Activated CD4-positive, alpha-beta T cell treated with anti-CD3 and anti-CD28 coated beads for 1 hour (primary cell): ENCODE measurements at places on chromosomes 7 and 10.

- no peak for DNase-seq
Measured at GRCh38 chr7:102942868-102943267, 30.1 kb downstream of the LRRC17 start.

- peak; percentile 12 for DNase-seq
Measured at GRCh38 chr7:50119815-50120637, 27.0 kb upstream of the ZPBP start.

GRCh38 chr10:114442091-114442630, 37.9 kb upstream of the AFAP1L2 start:
- DNase-seq, result no peak

DNA sequence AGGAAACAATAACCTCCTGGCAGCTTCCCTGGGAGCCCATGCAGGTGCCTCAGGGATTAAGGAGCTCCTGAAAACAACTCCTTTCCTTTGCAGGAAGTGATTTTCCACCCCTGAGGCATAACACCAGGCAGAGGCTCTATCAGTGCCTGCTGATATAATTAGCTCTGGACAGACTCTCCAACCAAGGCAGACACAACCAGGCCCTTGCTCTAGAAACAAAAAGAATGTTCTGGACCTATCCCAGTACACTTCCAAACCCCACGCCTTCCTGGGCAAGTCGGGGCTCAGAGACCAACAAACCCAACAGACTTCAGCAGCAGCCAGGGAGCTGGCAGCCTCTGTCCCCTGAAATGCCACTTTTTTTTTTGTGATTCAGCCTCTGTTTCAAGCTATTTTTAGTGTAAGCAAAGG, 247.1 kb downstream of the KCNMA1 start:
- DNase-seq, result no peak

DNA sequence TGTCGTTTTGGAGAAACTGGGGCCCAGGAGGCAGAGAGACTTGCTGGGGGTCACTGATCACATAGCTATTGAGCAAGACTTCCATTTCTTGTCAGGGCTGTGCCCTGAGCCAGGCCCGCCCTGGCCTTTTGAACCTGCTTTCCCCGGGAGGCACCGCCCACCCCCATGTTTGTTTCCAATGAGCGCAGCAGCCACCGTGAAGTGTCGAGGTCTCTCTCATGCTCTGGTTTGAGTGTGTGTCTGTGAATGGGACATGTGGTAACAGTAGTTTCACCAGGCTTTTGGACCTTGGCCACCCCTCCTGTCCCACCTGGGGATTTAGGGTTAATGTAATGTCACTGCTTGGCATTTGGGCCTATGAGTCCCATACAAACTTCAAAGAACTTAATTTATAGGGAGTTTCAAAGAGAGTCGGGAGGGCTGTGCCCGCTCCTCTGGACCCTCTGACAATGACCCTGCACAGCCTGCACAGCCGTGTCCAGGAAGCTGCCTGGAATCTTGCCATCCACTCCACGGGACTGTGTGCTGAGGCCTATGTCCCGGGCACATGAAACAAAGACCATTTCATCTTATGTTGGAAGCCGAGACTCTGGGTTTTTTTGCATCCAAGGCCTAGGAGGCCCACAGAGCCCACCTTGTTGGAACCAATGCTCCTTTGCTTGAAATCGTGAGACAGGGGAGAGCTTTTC, 6.3 kb downstream of the PRF1 start:
- DNase-seq, result no peak

DNA sequence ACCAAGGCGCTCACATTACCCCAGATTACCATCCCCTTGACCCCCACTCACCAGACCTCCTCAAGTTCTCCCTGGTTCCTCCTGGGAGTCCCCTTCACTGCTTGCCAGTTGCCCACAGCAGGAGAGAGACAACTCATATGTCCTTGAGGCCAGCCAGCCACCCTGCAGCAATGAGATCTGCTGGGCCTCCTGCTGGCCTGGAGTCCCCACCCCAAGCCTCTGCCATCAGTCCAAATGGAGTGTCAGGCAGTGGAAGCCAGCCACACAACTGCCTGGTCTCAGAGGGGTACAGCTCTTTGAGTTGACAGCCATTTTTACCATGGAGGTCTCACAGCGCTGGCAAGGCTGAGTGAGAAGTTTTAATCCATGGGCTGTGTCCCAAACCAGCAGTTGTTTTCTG, 53.0 kb upstream of the EXOC4 start:
- DNase-seq, result no peak

DNA sequence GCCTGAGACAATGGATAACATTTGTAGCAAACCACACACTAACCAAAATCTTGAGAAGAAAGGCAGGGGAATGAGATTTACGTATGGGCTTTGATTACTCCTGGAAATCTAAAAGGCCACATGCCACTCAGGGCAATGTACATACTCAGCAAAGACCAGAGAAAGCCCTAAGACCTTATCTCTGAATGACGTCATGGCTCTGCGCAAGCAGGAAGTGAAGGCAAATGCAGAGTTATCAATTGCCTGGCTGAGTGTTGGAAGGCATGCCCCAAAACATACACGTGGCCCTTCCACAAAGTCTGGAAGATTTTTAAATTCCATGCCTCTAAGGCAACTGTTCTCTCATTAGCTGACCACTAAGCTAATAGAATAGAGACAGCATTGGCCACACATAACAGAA, 90.9 kb upstream of the NRBF2 start:
- DNase-seq, result no peak

DNA sequence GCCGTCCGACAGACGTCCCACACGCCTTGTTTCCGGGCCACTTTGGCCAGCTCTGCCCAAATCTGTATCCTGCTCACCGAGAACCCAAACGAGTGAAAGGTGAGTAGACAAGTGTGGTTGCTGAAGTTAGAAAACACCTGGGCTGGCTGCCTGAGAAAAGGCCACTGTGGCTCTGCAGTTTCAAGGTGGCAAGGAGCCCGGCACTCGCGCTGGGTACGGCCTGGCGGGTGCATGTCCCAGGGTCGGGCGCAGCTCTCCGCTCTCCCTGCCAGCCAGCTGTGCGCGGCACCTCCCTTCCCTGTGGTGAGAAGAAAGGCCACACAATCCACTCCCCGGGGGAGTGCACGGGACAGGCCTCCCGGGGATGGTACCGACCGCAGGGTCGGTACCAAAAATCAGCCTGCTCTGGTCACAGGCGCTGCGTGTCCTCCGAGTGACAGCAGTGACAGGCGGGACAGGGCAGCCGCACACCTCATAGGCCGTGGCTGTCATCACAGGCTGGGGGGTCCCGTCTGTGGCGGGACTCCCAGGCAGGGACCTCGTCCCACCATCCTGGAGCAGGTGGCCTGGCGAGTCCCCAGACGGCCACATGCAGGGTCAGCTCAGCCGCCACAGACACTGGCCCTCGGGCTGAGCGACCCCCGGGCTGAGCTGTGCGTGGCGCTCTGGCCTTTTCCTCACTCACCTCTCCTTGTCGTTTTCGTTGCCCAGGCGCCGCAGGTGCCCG, 22.8 kb downstream of the CFAP46 start:
- no peak for DNase-seq

- no peak for DNase-seq
Measured at GRCh38 chr10:42812028-42812427, 29.4 kb downstream of the BMS1 start.

GRCh38 chr10:48476279-48476982, 128.4 kb downstream of the ARHGAP22 start:
- DNase-seq, result no peak

DNA sequence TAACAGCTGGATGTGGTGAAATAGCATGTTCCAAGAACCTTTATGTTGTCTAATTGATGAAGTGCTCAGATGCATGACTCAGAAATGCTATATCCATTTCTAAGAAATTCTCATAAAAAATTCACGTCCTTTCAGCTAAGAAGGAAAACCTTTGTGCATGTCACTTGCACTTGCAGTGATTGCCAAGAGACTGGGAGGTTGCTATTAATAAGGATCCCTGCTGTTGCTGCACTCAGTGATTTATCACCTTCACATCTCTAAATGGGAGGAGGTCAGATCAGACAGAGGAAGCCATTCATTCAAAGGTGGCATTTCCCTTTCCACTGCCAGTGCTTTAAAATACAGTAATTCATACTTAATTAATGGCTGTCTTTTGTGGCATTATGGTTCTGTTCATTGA, 89.5 kb downstream of the THSD7A start:
- DNase-seq, result no peak

- DNase-seq, result peak; percentile 46
Measured at GRCh38 chr10:97319671-97320479, 804 bp downstream of the FRAT1 start.

GRCh38 chr7:142647749-142648148, 101.5 kb upstream of the PRSS1 start:
- DNase-seq, result no peak

DNA sequence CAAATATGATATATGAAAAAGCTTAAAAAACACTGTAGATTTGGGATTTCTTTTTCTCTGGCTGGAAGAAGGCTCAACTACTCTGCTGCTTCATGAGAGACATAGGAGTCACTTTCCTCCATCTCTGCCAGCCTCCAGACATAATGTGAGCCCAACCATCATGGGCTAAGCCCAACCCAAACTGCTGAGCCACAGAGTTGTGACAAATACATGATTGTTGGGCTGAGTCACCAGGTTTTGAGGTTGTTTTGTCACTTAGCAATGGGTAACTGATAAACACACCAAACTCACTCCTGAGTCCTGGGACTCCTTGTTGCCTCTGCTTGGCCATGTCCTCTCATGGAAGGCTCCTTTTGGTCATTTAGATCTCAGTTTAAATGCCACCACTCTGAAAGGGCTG, 381.8 kb upstream of the FZD8 start:
- DNase-seq, result no peak

GRCh38 chr10:75403144-75403938, 1.8 kb upstream of the ZNF503 start:
- no peak for DNase-seq

DNA sequence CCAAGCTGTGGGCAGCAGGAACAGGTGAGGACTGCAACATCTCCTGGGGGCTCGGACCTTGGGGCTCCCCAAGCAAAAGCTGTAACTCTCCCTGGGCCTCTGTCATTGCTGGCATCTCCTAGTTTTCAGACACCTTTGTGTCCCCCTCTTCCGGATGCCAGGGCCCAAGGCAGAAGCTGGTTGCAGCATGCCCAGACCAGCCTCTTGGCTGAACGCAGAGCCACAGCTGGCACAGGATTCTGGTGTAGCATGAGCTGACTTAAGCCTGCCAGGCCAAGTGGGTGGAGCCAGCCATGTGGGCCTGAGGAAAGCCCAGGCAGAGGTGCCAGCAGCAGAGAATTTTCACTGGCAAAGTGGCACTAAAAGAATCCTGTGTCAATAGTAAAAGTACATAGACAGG, 43.5 kb downstream of the ZWINT start:
- DNase-seq, result no peak

- no peak for DNase-seq
Measured at GRCh38 chr7:106041140-106041717, 70.9 kb downstream of the SYPL1 start.

GRCh38 chr7:97003262-97004246, 1.8 kb upstream of the DLX6 start:
- no peak for DNase-seq
